ENCODE measurements at places on chromosomes 12 and 14. TPM values are rescaled to one million over a fixed set of nuclear protein-coding genes. Genes with fewer than 3 reads are reported as not detected.

Gene MYO1H
- total RNA-seq = not detected

Gene CLEC4C
- total RNA-seq = not detected

Gene GNG2
- 2.8 TPM for total RNA-seq

Gene SIVA1
- 153 TPM for total RNA-seq

Gene CARMIL3
- total RNA-seq = 0.86 TPM

Gene GLS2
- total RNA-seq = 0.11 TPM

Data from A549 treated with dexamethasone at 1 μM for 4 hours (cell line).